KBM-7 (cell line): ENCODE measurements at places on chromosomes 13 and 19.
A peak's percentile ranks its signal among the peaks of the same experiment; 100 is the strongest.

GRCh38 chr13:23392925-23393645 is 40.4 kb downstream of the SACS start:
- no peak for DNase-seq

- DNase-seq: no peak
Observed at GRCh38 chr19:15337202-15337601, 4.9 kb upstream of the BRD4 start.

DNA sequence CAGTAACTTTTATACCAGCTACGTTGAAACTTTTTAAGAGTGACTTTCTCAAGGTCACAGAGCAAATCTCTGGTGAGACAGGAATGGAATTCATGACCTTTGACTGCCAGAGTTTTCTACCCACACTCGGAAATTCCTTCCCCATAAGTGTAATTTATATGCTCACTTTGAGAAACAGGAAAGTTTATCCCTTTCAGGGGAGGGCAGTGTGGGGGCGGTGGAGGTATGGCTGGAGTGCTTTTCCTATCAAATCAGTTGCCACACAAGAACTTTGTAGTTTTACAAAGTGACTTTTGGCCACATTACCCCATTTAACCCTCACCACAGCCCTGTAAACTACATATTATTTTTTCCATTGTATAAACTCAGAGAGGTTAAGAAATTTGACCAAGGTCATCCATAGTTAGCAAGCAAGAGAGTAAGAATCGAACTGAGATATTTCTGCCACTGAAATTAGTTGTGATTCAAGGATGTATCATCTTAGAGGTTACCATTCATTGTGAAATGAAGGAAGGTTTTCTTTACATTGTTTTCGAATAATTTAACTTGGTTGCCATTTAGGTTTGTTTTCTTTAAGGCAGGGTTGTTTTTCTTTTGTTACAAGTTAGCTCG is 5.9 kb downstream of the KLF12 start:
- DNase-seq: no peak

DNA sequence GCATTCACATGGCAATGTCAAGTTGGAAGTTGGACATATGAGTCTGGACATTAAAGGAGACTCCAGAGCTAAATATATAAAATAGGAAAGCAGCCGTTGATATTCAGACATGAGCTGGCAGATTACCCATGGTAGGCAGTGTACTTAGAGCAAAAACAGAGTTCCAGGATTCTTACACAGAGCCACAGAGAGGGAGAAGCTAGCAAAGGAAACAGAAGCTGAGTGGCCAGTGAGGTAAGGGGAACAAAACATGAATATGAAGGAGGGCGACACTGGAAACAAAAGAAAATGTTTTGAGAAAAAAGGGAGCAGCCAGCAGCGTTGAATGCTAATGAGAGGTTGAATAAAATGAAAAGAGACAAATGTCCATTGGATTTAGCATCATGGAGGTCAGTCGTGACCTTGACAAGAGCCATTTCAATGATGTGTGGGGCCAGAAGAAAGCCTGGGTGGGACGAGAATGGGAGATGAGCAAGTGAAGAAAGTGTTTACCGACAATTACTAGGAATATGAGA is 198.4 kb downstream of the POU4F1 start:
- DNase-seq: no peak

- DNase-seq: peak; percentile 40
Observed at GRCh38 chr13:112893570-112894422, 75.2 kb upstream of the MCF2L start.

GRCh38 chr13:59880468-59880867 is 283.3 kb downstream of the DIAPH3 start:
- DNase-seq: no peak

DNA sequence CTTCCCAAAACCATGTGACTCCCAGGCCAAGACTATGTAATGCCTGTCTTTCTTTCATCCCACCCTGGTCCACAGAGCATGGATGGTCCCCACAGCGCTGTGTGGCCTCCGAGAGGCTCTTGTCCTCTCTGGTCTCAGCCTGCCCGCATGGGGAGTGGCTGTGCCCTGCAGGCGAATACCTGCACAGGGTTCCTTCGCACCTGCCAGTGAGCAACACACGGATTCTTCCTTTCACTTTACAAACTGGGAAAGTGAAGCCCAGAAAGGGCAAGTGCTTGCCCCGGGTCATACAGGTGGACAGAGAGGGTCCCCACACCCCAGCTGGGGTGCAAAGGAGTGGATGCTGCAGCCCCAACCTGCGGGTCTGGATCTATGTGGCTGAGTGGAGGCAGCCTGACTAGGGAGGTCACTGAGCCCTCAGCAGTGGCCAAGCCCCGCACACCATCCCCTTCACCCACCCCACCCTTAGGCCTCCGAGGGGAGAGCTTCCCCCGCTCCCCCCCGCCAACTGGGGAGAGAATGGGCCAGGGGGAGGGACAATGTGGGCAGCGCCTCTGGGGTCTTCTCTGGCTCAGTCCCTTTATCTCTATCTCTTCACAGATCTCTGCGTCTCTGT is 747 bp upstream of the MARK4 start:
- DNase-seq: no peak

DNA sequence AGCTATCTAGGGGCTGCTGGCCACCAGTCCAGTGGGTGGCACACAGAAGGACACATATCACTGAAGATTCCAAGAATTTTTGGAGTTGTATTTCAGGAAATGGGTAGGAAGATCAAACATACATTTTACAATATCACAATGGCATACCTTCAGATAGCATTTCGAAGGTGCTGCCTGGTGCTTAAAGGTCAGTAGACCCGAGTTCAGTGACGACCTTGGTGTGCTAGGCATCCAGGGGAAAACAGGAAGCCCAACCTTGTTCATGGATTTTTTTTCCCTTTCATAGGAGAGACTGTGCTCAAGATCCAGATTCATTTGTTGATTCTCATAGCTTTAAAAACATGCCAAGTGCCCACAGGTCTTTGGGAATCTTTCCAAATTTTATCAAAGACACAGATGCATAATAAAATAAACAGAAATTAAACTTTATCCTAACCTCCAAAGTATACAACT is 51.0 kb upstream of the RCBTB2 start:
- DNase-seq: no peak
